ENCODE measurements at places on chromosomes 13 and 19.

DNA sequence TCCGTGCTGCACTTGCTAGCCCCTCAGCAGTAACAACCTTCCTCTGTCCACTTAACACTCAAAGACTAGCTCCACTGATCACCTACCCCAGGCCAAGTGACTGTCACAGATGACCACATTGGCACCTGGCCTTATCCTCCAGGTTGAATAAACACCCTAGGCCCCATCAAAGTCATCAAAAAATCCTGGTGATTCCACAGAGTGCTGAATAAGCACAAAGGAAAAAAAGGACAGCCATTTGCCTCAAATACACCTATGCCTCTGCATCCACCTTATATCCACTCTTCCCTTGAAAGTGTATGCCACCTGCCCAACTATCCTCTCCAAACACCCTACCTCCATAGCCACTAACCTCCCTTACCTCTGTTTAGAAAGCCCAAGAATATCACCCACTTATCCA lies 2.7 kb downstream of the ZNF154 start:
- no peak for DNase-seq

DNA sequence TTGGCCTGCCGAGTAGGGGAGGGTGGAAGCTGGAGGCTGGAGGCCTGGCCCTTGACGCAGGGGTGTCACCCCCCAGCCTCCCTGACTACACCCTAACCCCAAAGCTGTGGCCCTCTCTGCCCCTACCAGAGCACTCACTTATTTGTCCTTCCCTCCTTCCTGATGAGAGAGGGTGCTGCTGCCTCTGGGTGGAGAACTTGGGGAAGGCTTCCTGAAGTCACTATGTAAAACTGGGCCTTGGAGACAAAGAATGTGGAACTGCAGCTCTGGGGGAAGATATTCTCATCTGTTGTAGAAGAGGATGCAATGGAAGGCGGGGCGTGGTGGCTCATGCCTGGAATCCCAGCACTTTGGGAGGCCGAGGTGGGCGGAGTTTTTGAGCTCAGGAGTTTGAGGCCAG lies 485.2 kb downstream of the ZNF536 start:
- DNase-seq, result no peak

- no peak for DNase-seq
These were observed 524 bp downstream of the RUBCNL start for GRCh38 chr13:46386392-46387063.

- peak; percentile 56 for DNase-seq
These were observed 6.8 kb upstream of the ARRDC2 start for GRCh38 chr19:18000915-18001776.

DNA sequence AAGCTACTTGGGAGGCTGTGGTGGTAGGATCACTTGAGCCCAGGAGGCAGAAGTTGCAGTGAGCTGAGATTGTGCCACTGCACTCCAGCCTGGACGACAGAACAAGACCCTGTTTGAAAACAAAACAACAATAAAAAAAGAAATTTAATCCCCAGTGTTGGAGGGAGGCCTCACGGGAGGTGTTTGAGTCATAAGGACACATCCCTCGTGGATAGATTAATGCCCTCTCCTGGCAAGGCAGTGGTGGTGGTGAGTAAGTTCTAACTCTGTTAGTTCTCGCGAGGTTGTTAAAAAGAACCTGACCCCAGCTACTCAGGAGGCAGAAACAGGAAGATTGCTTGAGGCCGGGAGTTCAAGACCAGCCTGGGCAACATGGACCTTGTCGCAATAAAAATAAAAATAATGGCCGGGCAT lies 27.6 kb upstream of the SIN3B start:
- no peak for DNase-seq

Data from NCI-H1436 (cell line).